ENCODE measurements at places on chromosomes 4 and X.
A peak's percentile ranks its signal among the peaks of the same experiment; 100 is the strongest.

GRCh38 chrX:134804779-134805178, 146.5 kb upstream of the PLAC1 start:
- no peak for DNase-seq

DNA sequence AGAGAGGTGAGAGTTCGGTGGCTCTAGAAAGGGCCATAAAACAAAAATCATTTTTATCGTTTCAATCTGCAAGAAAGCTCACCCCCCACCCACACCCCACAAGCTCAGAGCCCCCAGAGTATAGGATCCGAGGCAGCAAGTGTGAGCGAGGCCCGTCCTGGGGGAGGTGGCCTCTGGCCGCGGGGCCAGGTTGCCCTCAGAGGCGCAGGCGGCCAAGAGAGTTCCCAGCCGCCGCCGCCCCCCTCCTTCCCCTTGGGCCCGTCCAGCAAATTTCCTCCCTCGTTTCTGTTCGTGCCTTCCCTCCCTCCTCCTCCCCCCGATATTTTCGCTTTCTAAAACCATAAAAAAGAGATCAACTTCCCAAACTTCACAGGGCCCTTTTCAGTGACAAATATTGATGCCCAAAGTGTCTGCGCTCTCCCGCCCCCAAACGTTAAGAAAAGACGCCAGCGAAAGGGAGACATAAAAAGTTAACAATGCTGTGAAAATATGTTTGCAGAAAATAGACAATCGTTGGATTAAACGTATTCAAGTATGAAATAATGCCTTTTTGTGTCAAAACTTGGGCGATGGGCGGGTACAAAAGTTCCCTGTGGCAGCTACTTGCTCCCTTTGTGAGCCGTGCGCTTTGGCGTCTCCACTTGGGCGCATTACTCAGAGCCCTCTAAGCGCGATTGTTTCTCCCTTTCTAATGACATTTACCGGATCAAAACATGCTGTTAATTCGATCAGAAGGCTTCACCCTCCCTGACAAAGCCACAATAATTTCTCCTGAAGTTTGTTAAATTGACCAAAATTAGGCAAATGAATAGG, 1.1 kb upstream of the HELT start:
- DNase-seq = no peak

- DNase-seq = peak; percentile 5
These were observed 8.1 kb upstream of the GPR119 start for GRCh38 chrX:130393451-130394074.

GRCh38 chrX:9903146-9903545, 64.0 kb upstream of the CLDN34 start:
- no peak for DNase-seq
